ENCODE measurements at places on chromosomes 3 and 15.

- DNase-seq, result no peak
Observed at GRCh38 chr3:168688267-168688666, 592.5 kb upstream of the GOLIM4 start.

- DNase-seq, result no peak
Observed at GRCh38 chr3:108420926-108421325, 89.5 kb downstream of the MYH15 start.

GRCh38 chr15:38216763-38217162 is 35.9 kb upstream of the SPRED1 start:
- no peak for DNase-seq

- DNase-seq, result no peak
Observed at GRCh38 chr15:39340903-39341645, 239.8 kb upstream of the THBS1 start.

DNA sequence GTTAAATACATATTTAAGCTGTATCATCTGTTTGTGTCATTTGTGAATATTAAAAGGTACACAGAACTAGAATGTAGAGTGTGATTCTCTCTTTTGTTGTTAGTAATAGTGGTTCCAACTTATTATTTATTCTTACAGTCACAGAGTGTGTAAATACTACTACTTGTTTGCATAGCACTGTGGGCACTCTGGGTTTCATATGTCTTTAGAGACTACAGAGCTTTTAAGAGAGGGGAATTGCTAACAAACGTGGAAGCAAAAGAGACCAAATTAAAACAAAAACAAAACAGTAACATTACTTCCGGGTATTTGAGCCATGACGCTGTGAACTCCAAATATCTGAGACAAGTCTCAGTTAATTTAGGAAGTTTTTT is 828.0 kb upstream of the DPPA4 start:
- no peak for DNase-seq

Measured in iPS DF 19.7 (cell line).